ENCODE measurements at places on chromosomes 1 and 21.

GRCh38 chr21:42117229-42117966, 46.3 kb downstream of the UMODL1 start:
- peak; percentile 76 for DNase-seq

DNA sequence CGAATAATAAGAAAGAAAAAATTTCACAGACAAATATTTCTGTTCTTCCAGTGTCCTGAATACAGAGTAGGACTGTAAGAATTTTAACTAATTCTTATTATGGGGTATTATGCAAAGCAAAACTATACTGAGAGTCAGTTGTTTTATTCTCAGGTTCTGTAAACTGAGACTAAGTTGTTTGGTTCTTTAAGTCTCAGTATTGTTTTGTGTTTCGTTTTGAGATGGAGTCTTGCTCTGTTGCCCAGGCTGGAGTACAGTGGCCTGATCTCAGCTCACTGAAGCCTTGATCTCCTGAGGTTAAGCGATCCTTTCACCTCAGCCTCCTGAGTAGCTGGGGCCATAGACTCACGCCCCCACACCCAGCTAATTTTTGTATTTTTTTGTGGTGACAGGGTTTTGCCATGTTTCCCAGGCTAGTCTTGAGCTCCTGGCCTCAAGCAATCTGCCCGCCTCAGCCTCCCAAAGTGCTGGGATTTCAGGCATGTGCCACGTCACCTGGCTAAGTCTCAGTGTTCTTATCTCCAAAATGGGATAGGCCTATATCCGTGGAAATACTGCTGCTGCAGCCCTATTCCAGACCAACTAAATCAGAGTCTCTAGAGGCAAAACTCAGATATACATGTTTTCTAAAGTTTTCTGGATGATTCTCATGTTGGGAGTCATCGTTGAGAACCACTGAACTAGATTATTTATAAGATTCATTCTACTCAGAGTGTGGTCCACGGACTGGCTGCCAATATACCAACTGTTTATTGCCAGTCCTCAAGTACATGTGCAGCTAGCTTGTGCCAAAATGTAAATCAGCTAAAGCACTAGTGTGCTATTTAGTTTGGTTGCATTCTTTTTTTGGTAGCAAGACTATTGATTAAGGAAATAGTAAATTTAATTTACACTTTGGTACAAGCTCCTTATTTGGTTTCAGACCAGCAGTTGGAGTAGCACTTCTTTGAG, 116.6 kb downstream of the HS2ST1 start:
- DNase-seq: no peak

DNA sequence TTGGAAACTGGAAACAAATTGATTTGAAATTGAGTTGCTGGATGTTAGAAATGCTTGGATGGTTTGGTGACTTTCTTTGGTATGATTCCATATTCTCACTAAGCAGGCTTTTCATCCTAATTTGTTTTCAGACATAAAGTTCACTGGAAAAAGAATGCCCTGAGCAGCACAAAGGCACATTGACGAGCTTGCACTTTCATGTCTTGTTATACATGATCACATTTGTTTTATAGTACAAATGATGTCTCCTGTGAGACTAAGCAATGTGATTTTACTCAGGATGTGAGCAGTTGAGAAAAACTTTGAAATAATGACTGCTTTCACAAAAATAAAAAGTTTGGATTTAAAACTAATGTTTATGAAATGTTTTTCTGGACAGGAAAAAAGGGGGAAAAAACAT, 63.6 kb downstream of the KCNT2 start:
- no peak for DNase-seq

GRCh38 chr1:150815871-150816270, 7.8 kb upstream of the CTSK start:
- no peak for DNase-seq

GRCh38 chr1:231075020-231075419, 35.0 kb upstream of the FAM89A start:
- DNase-seq: no peak

DNA sequence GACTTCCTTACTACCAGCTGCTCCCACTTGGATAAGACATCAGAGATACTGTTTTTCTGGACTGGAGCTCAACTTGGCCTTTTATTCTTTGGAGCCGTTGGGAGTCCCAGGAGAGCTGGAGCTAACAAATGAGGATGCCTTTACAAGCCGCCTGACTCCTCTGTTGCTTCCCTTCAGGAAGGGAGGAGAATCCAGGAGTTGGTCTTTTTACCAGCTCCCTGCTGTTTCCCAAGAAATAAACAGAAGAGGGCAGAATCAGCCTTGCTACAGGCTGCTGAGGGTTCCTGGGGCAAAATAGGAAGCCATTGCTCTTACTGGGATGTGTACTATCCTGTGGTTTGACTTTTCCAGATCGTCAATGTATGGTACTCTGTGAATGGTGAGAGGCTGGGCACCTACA, 1.5 kb downstream of the EIF3I start:
- no peak for DNase-seq

- DNase-seq: no peak
Observed at GRCh38 chr1:184161071-184161698, 109.7 kb downstream of the TSEN15 start.

- DNase-seq: no peak
Observed at GRCh38 chr1:34425785-34426184, 249.1 kb downstream of the C1orf94 start.

DNA sequence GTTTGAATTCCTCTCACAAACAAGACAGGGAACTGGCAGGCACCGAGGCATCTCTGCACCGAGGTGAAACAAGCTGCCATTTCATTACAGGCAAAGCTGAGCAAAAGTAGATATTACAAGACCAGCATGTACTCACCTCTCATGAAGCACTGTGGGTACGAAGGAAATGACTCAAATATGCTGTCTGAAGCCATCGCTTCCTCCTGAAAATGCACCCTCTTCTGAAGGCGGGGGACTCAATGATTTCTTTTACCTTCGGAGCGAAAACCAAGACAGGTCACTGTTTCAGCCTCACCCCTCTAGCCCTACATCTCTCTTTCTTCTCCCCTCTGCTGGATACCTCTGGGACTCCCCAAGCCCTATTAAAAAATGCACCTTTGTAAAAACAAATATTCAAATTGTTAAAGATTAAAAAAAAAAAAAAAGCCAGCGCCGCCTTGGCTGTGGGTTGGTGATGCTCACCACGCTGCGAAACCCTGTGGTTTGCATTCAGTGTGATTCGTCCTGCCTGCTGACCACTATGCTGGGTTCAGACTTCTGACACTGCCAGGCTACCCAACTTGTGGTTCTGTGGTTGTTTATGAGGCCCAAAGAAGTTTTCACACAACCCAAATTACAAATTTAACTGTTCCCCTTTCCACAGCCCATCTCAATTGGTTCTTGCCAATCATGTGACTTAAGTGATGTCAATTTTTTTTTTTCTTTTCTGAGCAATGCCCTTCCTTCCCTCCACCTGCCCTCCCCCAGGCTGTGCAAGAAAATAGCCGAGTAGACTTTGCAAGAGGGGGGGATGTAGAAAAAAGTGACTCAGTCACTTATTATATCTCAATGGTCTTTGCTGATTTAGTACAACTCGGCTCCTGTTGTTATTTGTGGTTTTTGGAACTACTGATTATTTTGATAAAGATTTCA, at the start of gene RUNX1:
RUNX1 (minus strand) TSS at position 597 of the 912 bp plus-strand sequence.
- no peak for DNase-seq

DNA sequence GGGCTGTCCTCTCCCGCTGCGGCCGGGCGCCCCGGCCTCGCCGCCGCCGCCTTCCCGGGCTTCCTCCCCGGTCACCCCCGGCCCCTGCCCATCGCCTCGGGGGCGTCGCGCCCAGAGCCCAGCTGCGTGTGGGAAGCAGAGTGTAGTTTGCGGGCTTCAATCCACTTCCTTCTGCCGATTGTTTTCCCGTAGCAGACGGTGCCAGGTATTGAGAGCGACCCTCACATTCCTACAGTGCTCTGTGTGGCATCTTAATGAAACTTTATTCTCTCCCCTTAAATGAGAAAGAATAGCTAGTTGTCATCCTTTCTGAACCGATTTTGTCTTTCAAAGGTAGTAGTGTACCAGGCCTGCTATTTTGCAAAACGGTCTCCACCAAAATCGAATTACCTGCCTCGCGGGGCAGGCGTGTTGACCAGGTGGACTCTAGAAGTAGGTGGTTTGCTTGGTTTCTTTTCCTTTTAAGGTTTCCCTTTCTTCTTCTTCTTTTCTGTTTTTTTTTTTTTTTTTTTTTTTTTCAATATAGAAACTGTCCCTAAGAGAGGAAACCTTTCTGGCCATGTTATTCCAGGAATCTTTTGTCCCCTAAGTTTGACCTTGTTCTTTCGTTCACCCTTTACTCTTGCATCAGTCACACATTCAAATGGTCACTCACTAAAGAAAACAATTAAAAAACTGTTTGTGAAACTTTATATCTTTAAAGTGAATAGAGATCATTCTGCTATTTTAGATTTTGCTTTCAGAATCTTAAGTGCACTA, 881 bp downstream of the USP25 start:
- no peak for DNase-seq

DNA sequence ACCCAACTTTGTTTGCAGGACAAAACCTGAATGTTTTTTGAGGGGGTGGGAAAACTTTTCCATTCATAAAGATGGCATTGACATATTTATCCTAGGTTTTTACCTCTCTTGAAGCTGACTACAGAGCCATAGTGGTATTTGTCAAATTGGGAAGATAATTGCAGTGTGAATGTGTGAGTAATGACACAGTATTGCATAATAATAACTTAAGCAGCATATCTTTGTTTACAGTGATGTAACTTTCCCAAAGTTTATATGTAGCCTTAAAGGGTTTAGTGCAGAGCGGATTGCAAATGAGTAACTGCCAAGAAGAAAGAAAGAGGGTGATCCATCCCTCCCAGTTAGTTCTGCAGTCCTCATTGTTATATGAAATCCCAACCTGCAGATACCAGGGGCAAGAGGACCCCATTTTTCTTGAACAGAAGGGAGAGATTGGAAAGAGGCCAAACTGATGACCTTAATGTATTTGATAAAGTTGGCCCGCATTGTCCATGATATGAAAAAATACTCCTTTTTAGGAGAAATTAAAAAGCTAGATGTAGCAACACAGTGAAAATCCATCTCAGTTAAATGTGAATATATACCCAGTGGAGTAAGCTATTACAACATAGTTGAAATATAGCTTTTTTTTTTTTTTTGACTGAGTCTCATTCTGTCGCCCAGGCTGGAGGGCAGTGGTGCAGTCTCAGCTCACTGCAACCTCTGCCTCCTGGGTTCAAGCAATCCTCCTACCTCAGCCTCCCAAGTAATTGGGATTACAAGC, 23.7 kb upstream of the NFIA start:
- DNase-seq: no peak

GRCh38 chr1:8847990-8848389, 30.5 kb downstream of the ENO1 start:
- peak; percentile 80 for DNase-seq

- no peak for DNase-seq
Observed at GRCh38 chr1:175566247-175566646, 177.1 kb downstream of the TNR start.

DNA sequence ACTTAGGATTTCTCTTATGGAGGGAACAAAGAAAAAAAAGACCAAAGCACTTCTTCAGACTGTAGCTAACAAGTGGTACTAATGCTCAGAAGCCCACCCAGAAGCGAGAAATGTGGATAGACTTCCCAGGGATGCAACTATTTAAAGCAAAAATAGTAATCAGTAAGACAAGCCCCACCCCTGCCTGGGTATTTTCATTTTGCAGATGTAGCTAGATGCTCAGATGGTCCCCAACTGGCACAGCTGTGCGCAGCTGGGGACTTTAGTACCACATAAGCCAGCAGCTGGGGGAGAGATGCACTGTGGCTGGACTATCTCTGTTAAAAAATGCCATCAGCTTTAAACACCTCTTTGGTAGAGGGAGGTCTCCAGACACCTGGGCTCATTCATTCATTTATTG, 77.8 kb upstream of the SPAG17 start:
- DNase-seq: no peak

- no peak for DNase-seq
Observed at GRCh38 chr1:150552911-150553289, 3.7 kb downstream of the ADAMTSL4 start.

DNA sequence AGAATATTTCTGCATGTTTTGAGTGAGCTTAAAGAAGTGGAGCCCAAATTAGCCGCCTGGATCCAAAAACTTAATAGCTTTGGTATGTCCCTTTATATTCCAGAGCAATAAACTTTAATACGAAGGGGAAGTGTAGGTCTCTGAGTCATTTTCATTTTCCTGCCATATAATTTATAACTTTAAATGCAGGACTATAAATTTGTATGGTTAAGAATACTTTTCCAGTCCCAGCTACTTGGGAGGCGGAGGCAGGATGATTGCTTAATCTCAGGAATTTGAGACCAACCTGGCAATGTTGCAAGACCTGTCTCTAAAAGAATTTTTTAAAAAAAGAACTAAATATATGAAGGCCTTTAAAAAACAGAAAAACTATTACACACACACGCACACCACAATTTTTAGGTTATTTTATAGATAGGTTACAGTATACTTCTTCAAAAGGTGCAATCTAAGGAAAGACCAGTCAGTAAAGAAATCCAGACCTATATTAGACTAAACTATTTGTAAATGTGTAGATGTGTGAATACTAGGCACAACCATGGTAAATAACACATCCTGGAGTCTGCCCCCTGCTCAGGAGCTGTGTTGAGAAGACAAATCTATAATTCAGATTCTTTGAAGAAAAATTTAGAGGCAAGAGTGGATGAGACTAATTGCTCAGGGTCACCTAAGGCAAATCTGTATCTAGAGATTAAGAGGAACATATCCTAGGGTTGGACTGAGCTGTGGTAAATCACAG, 80.3 kb downstream of the TTC3 start:
- DNase-seq: no peak

GRCh38 chr1:88984569-88984968, 7.9 kb downstream of the KYAT3 start:
- DNase-seq: no peak

DNA sequence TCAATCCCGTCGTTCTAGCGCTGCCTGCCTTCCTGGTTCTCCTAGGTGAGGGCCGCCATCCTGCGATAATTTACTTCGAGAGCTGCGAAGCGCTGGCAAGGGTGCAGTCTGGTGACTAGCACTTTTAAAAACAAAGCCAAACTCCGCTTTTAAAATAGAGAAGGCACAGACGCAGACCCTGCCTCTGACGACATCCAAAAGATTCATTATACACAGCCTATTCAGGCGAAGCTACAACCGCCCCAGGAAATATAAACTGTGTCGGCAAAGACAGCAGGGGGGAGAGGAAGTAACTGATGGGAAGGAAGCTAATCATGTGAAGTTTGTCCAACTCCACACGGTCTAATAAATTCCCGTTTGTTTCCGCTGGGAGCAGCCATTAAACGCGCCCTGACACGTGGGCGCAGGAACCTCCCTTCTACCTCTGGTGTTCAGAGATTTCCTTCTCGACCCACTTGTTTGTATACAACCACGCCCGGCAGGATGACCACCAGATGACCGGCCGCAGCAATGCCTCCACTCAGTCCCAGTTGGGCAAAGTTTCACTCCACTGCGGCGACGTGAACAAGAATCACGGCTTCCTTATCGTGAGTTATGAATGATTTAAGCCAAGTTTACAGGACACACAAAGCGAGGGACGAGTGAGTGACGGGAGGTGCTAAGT, 1.3 kb downstream of the GNG12 start:
- DNase-seq: no peak
